KG1 (cell line): ENCODE measurements at places on chromosomes 5 and 9.

DNA sequence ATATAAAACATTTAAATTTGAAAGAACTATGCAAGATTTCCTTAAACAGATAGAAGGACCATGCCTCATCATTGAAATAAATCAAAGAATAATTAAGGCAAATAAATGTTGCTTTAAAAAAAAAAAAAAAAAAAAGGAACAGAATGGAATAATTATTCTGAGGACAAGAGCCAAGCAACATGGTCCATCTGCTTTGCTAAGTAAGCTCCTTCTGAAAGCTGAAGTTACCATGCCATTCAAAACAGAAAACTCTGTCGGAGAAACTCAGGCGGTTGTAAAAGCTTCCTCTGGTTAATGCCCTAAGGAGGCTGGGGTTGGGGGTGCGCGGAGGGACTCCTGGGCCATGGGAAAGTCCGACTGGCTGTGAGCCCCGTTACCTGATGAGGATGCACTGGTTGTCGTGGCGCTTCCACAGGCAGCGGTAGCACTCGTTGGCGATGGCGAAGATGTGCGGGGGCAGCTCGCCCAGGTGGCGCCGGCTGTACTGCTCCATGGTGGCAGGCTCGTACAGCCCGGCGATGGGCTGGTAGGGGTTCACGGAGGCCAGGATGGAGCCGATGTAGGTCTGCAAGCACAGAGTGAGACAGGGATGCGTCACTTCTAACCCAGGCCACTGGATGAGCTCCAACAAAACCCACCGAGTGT, 141.7 kb downstream of the MYO10 start:
- DNase-seq = no peak

- no peak for DNase-seq
Observed at GRCh38 chr5:107636068-107636467, 34.7 kb downstream of the EFNA5 start.

GRCh38 chr5:73746608-73747007, 120.6 kb downstream of the ARHGEF28 start:
- DNase-seq = no peak

DNA sequence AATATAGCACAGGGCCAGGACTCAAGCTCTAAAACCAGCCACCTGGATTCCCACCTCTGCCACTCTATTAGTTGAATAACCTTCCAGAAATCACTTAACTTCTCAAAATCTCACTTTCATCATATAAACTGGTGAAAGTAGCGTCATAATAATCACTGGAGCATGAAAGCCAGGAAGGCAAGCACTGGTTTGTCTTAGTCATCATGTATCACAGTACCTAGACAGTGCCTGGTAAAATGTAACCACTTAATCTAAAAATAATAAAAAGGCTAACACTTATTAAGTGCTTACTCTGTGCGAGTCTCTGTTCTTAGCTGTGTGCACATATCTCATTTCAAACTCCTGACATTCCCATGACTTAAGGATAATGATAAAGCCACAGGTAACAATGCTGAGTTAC, 109.4 kb downstream of the ASTN2 start:
- no peak for DNase-seq

- DNase-seq = no peak
Observed at GRCh38 chr5:120517607-120518252, 53.6 kb downstream of the PRR16 start.

DNA sequence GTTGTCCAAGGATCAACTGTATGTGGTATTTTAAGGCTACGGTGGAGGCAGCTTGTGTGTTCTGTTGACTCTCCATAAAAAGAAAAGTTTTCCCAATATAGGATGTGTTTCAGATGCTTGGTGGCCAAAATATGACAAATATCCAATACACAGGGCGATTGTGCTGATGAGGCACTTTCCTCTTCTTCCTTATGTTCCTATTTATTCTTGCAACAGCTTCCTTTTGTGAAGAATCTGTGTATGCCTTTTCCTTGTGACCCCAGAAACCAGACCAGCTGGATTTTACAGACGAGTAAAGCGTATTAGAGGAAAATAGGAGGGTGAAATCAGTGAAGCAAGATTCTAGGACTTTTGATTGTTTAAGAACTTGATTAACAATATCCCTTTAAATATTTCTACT, 452.0 kb downstream of the DMAC1 start:
- no peak for DNase-seq

GRCh38 chr9:129478961-129479630, 141.8 kb downstream of the C9orf50 start:
- no peak for DNase-seq

DNA sequence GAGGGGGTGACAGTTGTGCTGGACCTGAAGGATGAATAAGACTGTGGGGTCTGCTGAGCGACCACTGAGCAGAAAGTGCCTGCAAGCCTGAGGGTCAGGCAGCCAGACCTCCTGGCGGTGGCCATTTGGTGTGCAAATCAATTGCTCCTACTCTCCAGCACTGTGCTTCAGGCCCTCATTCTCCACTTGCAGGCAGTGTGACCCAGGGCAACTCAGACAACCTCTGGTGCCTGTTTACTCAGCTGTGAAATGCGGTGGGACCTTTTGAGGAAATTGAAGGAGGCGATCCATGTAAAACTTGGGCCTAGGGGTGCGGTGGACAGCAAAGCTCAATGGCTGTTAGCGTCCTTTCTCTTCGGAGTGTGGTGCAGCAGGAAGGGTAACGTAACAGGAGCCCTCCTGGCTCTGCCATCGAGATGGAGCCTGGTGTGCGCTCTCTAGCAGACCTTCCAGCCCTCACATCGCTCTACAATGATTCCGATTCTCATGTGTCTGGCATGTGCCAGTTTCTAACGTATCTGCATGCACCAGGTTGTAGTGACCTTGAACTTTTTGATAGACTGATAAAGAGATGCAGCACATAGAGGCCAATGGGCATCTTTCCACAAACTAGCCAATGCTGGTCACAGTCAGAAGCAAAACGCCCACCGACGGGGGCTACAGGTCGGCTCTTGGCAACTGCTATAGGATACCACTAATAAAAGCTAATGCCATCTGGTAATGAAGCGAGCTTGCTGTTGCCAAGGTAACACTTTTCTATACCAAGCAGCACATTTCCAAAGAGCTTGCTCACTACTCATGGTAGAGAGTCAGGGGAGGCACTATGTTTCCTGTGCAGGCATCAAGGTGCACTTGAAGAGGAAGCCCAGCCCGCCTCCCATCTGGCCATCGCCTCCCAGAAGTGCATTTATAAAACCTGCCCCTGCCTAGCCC, 159.7 kb upstream of the RAPGEF1 start:
- DNase-seq = no peak

DNA sequence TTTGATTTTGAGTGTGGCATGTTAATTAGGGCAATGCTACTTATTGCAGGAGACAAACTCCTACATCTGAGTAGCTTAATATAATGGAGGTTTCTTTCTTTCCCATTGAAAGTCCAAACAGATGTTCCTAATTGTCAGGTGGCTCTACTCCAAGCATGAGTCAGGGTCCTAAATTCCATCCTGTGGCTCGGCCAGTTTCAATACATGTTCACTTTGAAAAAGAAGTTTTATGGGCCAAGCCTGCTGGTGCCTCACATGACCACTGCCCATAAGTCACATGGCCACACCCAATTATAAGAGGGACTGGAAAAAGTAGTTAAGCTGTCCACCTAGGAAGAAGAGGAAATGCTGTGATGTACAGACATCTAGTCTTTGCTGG, 170.4 kb downstream of the ARRDC3 start:
- DNase-seq = no peak

- no peak for DNase-seq
Observed at GRCh38 chr5:56517011-56517416, 283.9 kb upstream of the ANKRD55 start.

- no peak for DNase-seq
Observed at GRCh38 chr5:1244976-1245375, 19.8 kb downstream of the SLC6A18 start.

GRCh38 chr9:131111854-131112311, 13.5 kb upstream of the NUP214 start:
- DNase-seq = no peak

DNA sequence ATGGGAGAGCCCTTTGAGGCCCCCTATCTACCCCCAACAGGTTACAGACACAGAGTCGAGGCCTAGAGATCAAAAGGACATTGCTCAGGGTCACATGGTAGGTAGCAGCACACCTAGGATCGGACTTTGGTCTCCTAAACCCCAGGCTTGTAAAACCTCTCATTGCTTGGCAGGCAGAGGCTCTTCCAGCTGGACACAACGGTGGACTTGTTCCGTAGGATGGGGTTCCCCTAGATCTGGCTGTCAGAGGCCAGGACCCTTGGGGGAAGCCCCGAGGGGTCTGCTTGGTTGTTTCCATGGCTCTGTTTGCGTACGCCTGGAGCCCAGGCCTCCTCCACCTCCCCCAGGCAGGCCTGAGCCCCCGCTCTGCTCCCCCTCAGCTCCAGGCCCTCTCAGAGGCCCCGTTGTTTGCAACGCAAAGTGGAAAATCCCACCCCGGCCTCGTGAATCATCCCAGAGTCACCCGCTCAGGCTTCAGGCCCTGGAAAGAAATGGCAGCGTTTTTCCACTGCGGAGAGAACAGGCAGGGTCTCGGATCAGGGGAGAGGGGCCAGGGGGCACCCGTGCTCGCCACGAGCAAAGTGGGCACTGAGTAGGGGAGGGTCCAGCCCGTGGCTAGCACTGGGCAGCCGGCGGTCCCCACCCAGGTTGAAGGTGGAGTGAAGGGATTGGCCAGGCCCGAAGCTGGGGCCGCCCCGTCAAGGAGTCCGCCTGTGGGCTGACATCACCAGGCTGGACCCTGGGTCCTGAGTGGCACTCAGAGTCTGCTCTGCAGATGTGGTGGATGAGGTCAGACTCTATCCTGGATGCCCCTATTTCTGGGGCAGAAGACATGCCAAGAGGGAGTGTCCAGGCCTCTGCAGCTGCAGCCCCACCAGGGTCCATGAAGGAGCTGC, 19.8 kb downstream of the COL27A1 start:
- no peak for DNase-seq

- no peak for DNase-seq
Observed at GRCh38 chr5:113176196-113176595, 199.6 kb downstream of the DCP2 start.

DNA sequence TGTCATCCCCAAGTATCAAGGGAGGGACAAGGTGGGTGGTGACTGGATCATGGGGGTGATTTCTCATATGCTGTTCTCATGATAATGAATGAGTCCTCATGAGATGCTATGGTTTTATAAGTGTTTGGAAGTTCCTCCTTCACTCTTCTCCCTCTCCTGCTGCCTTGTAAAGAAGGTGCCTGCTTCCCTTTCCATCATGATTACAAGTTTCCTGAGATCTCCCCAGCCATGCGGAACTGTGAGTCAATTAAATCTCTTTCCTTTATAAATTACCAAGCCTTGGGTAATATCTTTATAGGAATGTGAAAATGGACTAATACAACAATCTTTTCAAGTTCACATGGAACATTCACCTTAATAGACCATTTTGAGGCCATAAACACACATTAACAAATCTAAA, 21.5 kb upstream of the DOCK2 start:
- DNase-seq = no peak

DNA sequence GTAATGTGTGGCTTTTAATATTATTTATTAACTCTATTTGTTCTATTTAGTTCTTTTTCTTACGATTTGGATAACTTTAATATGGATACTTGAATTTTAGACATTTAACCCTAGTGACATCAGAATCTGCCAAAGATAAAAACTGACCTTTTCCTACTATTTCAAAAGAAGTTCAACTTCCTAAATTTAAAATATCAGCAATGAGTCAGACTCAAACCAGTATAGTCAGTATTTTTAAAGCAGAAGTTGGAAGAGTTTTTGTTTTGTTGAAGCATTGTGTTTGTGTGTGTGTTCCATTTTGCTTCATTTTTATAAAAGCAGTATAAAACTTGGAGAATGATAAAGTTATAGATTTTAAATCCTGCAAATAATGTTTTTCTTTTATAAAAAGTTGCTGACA, 251.8 kb upstream of the RASA1 start:
- DNase-seq = no peak

- no peak for DNase-seq
Observed at GRCh38 chr5:143931986-143932385, 120.0 kb downstream of the HMHB1 start.

- DNase-seq = no peak
Observed at GRCh38 chr9:132588098-132588497, 5.7 kb downstream of the BARHL1 start.

DNA sequence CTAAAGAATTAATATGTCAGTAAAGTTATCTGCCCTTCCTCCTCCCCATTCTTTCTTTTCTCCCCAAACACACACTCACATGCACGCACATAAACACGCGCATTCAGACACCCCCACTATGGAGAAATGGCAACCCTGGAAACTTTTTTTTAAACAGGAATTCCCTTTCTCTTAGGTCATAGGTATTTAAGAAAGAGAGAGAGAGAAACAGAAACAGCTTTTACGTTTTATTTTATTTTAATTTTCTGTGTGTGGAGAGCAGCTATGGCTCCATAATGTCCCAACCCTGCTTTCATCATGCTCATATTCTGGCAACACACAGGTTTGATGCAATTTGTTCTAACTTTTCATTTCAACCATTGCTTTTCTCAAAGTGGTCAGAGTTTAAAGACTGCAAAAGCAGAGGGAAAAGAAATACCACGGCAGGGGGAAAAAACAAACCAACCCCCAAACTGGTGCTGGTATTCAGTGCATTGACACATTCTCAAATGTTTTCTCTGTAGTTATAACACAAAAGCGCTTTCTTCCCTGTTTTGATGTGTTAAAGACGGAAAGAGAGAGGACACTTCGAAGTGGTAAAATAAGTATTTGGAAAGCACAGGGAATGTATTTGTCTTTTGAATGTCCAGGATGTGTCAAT, 126.0 kb upstream of the TMEM161B start:
- DNase-seq = no peak

DNA sequence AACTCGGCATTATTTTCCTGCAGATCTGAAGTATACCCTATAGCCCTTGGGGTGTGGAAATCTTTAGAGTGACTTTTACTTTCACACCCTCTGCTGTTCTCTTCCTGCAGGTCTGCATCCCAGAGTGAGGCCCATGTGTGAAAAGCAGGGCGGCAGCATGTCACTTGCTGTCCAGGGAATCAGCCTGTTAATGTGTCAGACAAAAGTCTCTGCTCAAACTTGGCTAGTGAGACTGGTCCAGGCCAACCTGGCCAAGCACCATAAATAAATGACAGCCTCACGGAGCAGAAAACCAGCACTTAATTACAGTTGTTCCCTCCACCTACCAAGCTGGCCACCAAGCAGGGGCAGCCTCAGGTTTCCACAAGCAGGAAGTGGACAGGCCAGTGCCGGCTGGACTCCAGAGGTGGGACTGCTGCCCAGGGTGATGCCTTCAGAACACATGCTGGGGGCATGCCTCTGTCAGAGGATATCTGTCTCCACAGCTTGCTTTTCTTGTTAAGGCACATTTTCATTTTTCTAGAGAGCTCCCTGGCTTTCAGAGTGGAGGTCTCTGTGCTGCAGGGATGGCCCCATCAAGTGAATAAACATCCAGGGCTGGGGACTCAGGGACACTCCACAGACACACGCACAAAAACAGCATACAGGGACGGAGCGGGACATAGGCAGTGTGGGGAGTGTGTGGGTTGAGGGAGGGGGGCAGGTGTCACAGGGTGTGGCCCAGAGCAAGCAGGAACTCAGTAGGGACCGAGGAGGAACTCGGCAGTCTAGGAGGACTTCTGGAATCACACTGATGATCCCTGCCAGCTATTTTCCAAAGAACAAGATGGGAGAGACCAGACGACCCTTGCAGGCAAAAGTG, 243.8 kb upstream of the IRX1 start:
- DNase-seq = no peak
